ENCODE measurements at places on chromosomes 1 and 21. TPM values are rescaled to one million over a fixed set of nuclear protein-coding genes. Genes with fewer than 3 reads are reported as not detected.

DNA sequence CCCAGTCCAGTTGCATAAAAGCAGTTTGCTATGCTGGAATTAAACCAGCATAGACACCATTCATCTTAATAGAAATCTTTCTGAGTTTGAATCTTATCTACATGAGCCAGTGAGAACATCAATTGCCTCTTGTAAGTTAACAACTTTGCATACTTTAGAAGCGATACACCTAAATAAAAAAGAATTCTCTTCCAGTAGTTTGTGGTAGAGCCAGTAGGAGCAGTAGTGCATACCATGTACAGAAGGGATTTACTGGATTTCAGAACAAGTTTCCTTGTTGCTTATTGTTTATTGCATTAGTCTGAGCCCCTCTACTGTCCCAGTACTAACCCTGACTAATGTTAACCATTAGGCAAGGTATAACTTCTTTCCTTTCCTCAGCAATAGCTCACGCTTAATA, 313.1 kb downstream of the TGFB2 start:
- H3K36me3 ChIP-seq = no peaks in the 10 kb centered on the region
- H3K27ac ChIP-seq = no peak overlapping the region
- no peak overlapping the region for H3K4me3 ChIP-seq
- H3K27me3 ChIP-seq = no peaks in the 10 kb centered on the region
- no peaks in the 10 kb centered on the region for H3K4me1 ChIP-seq

NMNAT2 gene
- not detected for total RNA-seq

TSPAN2 gene
- not detected for total RNA-seq

BEST4 gene
- total RNA-seq = 1.3 TPM

CNKSR1 gene
- total RNA-seq = 0.29 TPM

SH3BGR gene
- total RNA-seq = not detected
